Activated T-helper 2 cell treated with anti-CD3 and anti-CD28 coated beads, Interferon-gamma antibody, Interleukin-2, Interleukin-4, amounts not matched to agents 10 μg/mL and 5 μg/mL and 100 μg/mL, durations not matched to agents 14 hours and 24 hours and 36 hours (primary cell): ENCODE measurements at places on chromosomes 4 and X. TPM values are rescaled to one million over a fixed set of nuclear protein-coding genes. Genes with fewer than 3 reads are reported as not detected.

GRCh38 chrX:2463973-2464676 is 36.7 kb downstream of the DHRSX start:
- no peak for DNase-seq

GRCh38 chr4:187396106-187396505 is 599.5 kb upstream of the ZFP42 start:
- no peak for DNase-seq

GRCh38 chr4:4861390-4862018 is 2.0 kb downstream of the MSX1 start:
- no peak for DNase-seq

GRCh38 chr4:76585897-76586360 is 150.9 kb downstream of the SHROOM3 start:
- DNase-seq: no peak

- DNase-seq: no peak
Measured at GRCh38 chr4:125838924-125839323, 524.2 kb downstream of the FAT4 start.

DNA sequence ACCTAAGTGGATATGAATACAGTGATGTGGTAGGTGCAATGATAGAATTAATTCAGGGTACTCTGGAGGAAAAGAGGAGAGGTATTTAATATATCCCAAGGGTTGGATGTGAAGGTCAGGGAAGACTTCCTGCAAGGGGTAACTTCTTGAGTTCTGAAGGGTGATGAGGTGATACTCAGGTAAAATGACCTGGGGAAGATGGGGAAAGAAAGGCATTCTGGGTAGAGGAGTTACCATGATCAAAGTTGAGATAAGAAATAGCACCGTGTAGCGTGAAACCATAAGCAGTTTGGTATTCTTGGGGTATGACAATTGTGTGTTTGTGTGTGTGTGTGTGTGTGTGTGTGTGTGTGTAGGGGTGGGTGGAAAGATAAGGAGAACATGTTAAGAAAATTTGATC is 270.4 kb upstream of the LCORL start:
- no peak for DNase-seq

DNA sequence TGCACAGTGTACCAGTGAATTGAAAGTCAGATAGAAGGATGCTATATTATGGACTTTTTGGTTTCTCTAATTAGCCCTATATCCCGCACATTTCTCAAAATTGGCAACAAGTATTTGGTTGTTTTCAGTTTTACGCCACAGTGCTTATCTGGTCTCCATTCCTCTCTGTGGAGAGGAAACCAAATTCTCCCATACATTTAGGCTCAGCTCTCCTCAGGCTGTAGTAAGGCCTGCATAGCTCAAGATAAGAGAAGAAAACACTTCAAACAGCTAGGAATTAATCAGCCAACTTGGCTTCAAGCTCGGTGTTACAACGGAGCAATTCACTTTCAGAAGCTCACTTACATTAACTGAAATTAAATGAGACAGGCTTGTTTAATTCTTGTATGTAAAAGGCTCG is 263.2 kb downstream of the PDHA2 start:
- DNase-seq: no peak

GRCh38 chrX:148513661-148514060 is 13.2 kb downstream of the AFF2 start:
- DNase-seq: no peak

DNA sequence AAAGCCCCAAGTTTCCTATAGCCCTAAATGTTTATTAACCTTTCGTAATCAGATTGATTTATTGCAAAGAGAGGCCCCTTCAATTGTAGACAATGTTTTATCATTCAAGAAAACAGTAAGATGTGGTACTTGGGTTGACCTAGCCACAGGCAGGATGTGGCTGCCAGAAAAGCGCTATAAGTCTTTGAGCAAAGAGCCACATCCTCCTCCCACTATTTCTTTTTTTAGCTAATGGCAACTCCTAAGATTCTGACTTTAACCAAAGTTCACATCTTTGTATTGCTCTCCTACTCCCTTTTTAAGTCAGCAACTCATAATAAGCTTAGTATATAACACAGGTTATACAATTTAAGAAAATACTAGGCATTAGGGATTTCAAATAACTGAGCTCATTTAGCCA is 70.7 kb upstream of the PPP3CA start:
- DNase-seq: peak; percentile 57

DNA sequence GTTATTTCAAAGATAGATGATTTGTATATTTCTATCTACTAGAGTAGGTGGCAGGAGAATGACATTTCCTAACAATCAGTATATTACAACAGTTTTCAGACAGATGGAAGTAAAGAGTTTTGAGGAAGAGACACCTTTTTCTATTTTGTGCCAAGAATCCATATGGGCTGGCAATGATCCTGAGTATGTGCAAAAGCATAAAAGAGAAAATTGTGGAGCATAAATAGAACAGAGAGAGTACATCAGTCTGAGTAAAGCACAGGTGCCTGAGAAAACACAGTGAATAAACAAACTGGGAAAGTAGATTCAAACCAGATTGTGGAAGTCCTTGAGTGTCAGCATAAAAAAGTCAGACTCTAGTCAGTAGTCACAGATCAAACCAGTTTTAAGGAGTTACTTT is 96.8 kb upstream of the WDR44 start:
- DNase-seq: no peak

DNA sequence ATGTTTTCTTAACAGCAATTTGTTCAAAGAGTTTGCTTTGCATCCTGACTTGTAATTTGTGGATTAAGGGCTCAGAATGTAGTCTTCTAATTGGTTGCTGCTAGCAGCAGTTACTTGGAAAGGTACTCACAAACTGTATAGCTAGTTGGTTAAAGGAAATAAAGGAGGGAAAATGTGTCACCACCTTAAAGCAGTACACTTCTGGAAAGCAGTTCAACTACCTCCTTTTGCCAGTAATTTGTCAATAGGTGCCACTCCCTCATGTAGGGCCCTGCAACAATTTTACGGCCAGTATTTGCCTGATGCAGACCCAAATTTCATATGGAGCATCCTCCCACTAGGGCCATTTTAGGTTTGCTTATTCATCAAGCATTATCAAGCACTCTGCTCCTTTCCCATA is 20.8 kb downstream of the AMOT start:
- no peak for DNase-seq

DNA sequence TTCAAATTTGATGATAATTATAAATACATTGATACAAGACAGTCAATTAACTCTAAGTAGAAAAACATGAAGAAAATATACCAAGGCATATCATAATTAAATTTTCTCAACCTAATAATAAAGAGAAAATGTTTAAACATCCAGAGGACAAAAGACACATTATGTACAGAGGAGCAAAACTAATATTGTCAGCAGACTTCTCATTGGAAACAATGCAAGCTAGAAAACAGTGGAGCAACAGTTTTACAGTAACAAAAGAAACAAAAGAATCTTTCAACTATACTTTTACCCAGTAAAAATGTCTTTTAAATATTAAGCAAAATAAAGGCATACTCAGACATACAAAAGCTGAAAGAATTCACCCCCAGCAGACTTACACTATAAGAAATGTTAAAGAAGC is 238.0 kb downstream of the TMA16 start:
- DNase-seq: no peak

GRCh38 chrX:6660567-6661264 is 125.8 kb upstream of the VCX3A start:
- no peak for DNase-seq

- DNase-seq: no peak
Measured at GRCh38 chrX:21004835-21005234, 369.4 kb upstream of the CNKSR2 start.

- DNase-seq: no peak
Measured at GRCh38 chr4:185936650-185937376, 124.8 kb upstream of the SORBS2 start.

DNA sequence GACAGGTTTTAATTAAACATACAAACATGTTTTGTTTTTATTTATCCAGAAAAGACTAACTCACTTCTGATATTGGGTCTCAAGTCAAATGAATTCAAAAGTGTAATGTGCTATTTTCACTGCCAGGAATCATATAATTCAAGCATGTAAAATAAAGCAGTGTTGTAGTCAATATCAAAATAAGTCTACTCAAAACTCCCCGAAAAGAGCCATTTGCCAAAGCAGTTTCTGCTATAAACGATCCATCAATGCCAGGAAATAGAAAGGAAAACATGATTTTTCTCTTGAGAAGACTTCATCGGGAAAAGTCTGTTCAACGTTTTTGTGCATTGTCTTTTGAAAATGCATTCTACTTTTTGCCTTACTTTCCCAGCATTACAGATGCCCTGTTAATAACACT is 633.3 kb downstream of the FAT4 start:
- DNase-seq: no peak

DNA sequence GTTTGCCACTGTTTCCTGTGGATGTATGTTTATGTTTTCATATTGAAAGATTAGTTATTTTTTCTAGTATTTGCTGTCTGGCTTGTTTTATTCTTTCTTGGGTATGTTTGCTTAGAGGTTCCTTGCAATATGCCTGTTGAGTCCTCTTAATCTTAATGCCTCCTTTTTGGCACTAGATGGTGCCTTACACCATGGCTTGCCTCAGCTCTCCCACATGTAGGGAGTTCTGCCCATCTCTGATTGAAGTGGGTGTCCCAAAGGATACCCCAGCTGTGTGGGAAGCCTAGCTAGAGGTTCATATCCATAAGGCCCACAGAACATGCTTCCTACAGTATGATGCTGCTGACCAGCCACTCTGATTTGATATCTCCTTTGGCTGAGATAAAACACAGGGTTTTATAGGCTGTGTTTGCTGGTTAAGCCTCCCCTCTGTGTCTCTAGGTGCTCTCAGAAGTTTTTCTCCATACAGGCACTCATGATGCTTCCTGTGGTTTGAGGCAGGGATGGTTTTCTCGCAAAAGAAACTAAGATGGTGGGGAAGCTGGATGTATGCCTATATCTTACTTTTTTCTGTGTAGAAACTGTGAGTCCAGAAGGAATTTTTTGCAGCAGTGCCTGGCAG is 162.4 kb downstream of the ASB9 start:
- no peak for DNase-seq

DNA sequence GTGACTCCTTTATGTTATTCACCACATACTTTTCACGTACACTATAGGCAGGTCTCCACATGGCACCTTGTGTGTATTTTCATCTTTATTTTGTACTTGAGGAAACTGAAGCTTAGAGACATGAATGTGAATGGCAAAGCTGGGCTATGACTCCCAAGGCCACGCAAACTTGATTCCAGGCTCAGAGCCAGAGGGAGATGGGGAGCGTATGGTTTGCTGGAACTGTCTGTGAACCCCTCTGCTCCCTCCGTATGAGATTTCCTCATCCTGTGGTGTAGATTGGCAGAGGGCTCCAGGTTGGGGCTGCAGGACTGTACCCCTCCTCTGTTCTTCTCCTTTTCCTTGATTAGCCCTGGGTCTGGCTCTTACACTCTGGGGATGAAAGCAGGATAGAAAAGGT is 16.1 kb upstream of the STARD8 start:
- DNase-seq: no peak

- no peak for DNase-seq
Measured at GRCh38 chrX:40996886-40997530, 88.2 kb upstream of the USP9X start.

DNA sequence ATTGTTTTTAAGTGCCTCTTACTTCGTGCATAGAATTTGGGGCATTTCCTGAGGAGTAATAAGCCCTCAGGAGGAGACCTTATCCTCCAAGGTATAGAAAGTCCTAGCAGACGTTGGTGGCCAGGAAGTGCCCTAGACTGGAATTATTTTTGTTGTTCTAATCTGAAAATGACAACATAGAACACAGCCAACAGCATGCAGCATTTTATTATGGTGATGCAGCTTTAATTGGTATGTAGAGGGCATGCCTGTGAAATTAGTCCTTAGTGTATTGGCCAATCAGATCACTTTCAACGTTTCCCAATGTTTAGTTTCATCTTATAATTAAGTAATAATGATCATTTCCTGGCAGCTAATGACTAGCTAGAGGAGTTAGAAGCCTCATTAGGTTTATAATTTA is 199.2 kb downstream of the SHROOM3 start:
- no peak for DNase-seq

GRCh38 chr4:7465017-7465416 is 30.3 kb upstream of the PSAPL1 start:
- no peak for DNase-seq

The IL3RA gene
- total RNA-seq: 6.8 and 7.4 TPM in 2 replicates

The ANKRD50 gene
- total RNA-seq: 0.39 and 0.44 TPM in 2 replicates

The SORCS2 gene
- 0.02 and 0.05 TPM in 2 replicates for total RNA-seq

The HELQ gene
- total RNA-seq: 11.0 and 11.9 TPM in 2 replicates

The CCKAR gene
- total RNA-seq: not detected in 2 replicates

The FHIP1A gene
- total RNA-seq: not detected in 2 replicates

The PPP2R2C gene
- total RNA-seq: not detected in 2 replicates

The RTL9 gene
- not detected in 2 replicates for total RNA-seq
